ENCODE measurements at places on chromosomes 7 and 10. TPM values are rescaled to one million over a fixed set of nuclear protein-coding genes. Genes with fewer than 3 reads are reported as not detected.

The ZNF239 gene
- total RNA-seq: 4.5 TPM

The CHN2 gene
- not detected for total RNA-seq

The NME8 gene
- total RNA-seq: not detected

The FLNC gene
- 4.1 TPM for total RNA-seq

The URGCP gene
- total RNA-seq: 25.5 TPM

The LRRC18 gene
- not detected for total RNA-seq

The TBC1D12 gene
- 5.1 TPM for total RNA-seq

The KIFBP gene
- total RNA-seq: 35.4 TPM

The IL15RA gene
- total RNA-seq: 5.0 TPM

The CALD1 gene
- total RNA-seq: 69.3 TPM

The TAS2R5 gene
- 0.29 TPM for total RNA-seq

The ZNF394 gene
- 17.5 TPM for total RNA-seq

The SAMD9 gene
- total RNA-seq: 6.9 TPM

The PNLIPRP2 gene
- total RNA-seq: not detected

The ZNF425 gene
- total RNA-seq: 0.97 TPM

The ATXN7L1 gene
- total RNA-seq: 6.3 TPM

The GDF10 gene
- 0.09 TPM for total RNA-seq

The ADCK2 gene
- total RNA-seq: 20.5 TPM

The AKR1C1 gene
- 610 TPM for total RNA-seq

The CLCN1 gene
- 0.02 TPM for total RNA-seq

The UNC5B gene
- total RNA-seq: 0.88 TPM

The ITIH2 gene
- 0.29 TPM for total RNA-seq

The ASB10 gene
- not detected for total RNA-seq

The GBX1 gene
- not detected for total RNA-seq

The CPED1 gene
- not detected for total RNA-seq

The HOXA4 gene
- total RNA-seq: 2.7 TPM
